ENCODE measurements at places on chromosomes 5 and 9. TPM values are rescaled to one million over a fixed set of nuclear protein-coding genes. Genes with fewer than 3 reads are reported as not detected.

The PLPP7 gene
- total RNA-seq, result not detected

The LOX gene
- 0.34 TPM for total RNA-seq

The FOXI1 gene
- total RNA-seq, result not detected

The LEAP2 gene
- total RNA-seq, result under 0.01 TPM

The HAVCR1 gene
- total RNA-seq, result not detected

The PRUNE2 gene
- under 0.01 TPM for total RNA-seq

The TMEM215 gene
- not detected for total RNA-seq

The NLN gene
- 35.5 TPM for total RNA-seq

The MAMDC2 gene
- total RNA-seq, result 0.68 TPM

The LHX6 gene
- 0.34 TPM for total RNA-seq

The CDC20B gene
- total RNA-seq, result under 0.01 TPM

The SLC36A3 gene
- not detected for total RNA-seq

The ORM2 gene
- not detected for total RNA-seq

The CMYA5 gene
- 0.34 TPM for total RNA-seq

The AQP7 gene
- total RNA-seq, result 0.07 TPM

The OR1N2 gene
- total RNA-seq, result not detected

The FAM174A gene
- total RNA-seq, result 45.8 TPM

The NSG2 gene
- total RNA-seq, result 0.21 TPM

The FREM1 gene
- 0.14 TPM for total RNA-seq

The PCDHGB1 gene
- 0.34 TPM for total RNA-seq

The SPAG8 gene
- not detected for total RNA-seq

The FSD1L gene
- 8.4 TPM for total RNA-seq

All from nasal cavity respiratory epithelium epithelial cell of viscerocranial mucosa (primary cell).